ENCODE measurements at places on chromosomes 5 and 9. TPM values are rescaled to one million over a fixed set of nuclear protein-coding genes. Genes with fewer than 3 reads are reported as not detected.

DNA sequence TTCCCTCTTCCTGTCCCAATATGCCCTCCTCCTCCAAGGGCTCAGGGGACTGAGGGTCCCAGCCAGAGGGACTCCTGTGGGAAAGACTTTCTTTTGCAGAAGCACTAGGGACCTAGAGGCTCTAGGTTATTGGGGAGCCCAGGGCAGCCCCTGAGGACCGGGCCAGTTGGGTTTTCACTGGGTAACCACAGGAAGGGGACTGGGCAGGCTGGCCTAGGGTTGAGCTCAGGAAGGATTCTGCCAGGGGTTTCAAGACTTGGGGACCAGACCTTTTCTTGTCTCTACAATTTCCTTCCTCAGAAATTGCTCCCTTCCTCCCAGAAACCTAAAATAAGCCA, 24.4 kb upstream of the HMCN2 start:
- peak; percentile 59 for DNase-seq

DNA sequence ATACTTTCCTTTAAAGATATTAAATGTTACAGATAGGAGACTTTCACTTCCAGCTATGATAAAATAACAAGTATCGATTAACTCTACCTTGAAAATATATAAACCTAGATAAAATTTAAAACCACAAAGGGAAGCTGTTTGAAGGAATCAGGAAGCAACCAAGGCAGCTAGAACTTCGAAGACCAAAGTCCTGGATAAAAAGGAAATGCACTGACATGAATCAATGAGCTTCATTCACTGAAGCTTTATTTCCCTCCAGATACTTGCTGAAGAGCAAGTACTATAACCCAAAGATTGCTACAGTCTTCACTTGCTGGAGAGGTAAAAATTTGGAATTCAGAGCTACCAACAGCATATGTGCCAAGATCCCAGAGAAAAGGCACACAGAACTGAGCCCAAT, 144.1 kb downstream of the PIK3R1 start:
- no peak for DNase-seq

GRCh38 chr5:16192311-16192710, 12.7 kb upstream of the MARCHF11 start:
- DNase-seq = no peak

GRCh38 chr5:126793097-126793496, 16.2 kb downstream of the LMNB1 start:
- DNase-seq = no peak

- no peak for DNase-seq
These were observed 72.8 kb upstream of the ANKH start for GRCh38 chr5:14944350-14944739.

DNA sequence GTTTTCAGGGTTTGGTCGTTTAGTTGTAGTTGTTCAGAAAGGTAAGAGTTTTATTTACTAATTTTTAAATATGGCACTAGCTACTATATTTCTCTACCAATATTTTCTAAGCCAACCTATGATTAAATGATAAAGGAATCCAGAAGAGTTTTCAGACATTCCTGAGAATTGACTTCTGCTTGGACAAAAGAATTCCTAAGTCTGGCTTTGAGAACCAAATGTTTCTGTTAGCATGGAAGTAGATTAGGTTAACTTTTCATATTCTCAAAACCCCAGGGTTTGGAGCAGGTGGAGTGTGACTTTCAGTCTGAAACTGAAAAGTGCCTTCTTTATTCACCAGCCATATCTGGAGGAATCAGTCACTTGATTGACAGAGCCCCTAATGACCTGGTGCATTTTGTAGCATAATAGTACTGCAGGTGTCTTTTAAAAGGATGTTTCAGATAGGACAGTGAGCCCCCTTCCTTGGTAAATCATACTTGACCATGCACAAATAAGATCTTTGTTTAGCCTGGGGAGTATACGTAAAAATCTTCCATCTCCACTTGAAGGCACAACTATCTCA, 457.0 kb upstream of the ZNF462 start:
- no peak for DNase-seq

Gene C5orf52
- total RNA-seq = not detected

DNA sequence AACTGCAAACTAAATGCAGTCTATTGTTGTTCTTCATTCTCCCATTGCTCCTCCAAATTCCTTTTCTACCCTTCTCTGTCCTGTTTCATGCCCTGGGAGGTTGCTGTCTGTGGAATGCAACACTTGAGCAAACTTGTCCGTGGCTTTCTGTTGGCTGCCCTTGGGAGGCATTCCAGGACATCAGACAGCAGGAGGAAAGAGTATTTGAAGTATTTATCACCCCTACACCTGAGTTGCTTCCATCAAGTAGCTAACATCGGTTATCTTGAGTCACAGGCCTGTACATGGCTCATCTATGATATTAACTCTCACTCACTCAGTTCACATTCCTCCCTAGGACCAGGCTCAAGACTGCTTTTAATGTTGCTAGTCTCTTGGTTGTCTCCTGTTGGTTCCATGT, 803.4 kb upstream of the CDH6 start:
- no peak for DNase-seq

DNA sequence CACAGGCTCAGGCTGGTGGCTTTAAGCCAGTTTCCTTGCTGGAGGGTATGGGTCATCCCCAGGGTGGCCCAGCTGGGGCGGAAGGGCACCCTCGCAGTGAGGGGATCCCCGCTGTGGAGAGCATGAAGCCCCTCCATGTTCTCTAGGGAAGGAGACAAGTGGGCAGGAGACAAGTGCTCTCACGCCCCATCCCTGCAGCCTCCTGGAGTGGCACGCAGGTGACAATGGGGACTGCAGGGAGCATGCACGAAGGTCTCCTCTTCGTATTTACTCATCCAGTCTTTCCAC, 83.3 kb downstream of the GTF3C4 start:
- no peak for DNase-seq

Gene CERCAM
- 19.8 TPM for total RNA-seq

DNA sequence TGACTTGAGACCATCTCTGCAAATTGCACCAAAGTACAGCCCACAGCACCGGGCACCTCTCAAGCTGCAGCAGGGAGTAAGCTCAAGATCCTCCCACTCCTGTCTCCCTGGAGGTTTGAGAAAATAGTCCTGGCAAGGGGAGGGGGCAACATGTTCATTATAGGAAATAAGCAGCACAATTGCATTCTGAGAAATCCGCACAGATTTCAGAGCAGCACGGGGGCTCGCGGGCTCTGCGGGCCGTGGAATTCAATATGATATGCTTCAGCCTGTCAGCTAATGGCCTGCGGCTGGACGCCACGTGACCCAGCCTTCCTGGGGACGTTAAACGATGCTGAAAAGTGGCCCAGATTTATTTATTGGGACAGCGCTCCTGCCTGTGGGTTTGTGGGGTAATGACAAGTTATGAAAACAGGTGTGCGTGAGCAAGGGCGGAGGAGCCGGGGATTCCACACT, 156.4 kb downstream of the DAB2IP start:
- no peak for DNase-seq

- DNase-seq = no peak
These were observed 17.3 kb downstream of the ADRB2 start for GRCh38 chr5:148843510-148844318.

DNA sequence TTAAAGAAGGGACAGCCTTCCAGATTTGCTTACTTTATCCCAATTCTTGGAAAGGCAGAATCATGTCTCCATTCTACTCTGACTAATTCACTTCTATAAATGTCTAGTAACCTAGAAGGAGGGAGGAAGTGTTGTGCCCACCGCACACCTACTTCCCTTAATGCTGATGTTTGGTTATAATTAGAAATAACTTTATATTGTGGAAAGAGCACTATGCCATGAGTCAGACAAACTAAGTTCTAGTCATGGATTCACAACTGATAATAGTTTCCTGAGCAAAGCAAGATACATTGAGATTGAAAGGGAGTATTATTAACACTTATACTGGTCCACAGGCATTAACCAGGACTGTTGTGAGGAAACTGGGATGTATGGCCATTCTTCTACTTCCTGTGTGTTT, 345.9 kb upstream of the RPS23 start:
- no peak for DNase-seq

- no peak for DNase-seq
These were observed 10.7 kb downstream of the ABO start for GRCh38 chr9:133264235-133264764.

GRCh38 chr5:30112867-30113266, 1080.6 kb upstream of the CDH6 start:
- DNase-seq = no peak

- DNase-seq = no peak
These were observed 351.2 kb downstream of the MLLT3 start for GRCh38 chr9:20271096-20271495.

Data from sigmoid colon (tissue), 7 donors.